ENCODE measurements at places on chromosomes 7 and 10.

GRCh38 chr10:132624061-132624846 is 86.7 kb downstream of the INPP5A start:
- no peak for DNase-seq

DNA sequence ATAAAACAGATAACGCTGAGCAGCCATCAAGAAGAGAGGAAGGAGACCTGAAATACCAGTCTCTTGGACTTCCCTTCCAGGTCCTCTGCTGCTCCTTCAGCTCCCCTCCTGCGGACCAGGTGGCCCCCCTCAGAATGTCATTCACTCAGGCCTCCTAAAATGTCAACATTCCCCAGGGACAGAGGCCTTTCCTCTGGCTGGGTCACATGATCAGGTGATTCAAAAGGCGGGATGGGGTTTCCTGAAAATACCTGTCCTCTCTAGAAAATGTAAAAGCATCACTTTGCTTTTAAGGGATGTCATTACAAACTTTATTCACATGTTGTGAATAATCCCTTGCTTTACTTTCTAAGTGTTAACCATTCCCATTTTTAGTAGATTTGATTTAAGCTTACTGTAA is 311.1 kb downstream of the INHBA start:
- DNase-seq: no peak

GRCh38 chr7:105885387-105886111 is 9.2 kb upstream of the ATXN7L1 start:
- DNase-seq: no peak

- no peak for DNase-seq
Measured at GRCh38 chr7:42227936-42228591, 8.9 kb downstream of the GLI3 start.

DNA sequence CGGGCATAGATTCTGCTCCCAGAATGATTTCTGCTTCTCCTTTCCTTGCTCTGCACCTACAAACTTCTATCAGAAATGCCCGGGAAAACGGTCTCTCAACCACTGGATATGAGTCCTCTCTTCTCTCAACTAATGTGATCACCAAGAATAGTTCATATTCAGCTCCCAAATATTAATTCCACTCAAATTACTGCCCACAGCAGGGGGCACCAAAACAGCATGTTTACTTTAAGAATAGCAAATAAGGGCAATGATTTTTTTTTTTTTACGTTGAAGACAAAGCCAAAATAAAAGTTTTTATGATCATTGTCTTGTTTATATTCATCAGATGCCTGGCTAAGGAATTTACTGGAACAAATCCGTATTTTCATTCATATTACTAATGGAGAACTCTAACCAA is 94.9 kb upstream of the PRSS1 start:
- no peak for DNase-seq

DNA sequence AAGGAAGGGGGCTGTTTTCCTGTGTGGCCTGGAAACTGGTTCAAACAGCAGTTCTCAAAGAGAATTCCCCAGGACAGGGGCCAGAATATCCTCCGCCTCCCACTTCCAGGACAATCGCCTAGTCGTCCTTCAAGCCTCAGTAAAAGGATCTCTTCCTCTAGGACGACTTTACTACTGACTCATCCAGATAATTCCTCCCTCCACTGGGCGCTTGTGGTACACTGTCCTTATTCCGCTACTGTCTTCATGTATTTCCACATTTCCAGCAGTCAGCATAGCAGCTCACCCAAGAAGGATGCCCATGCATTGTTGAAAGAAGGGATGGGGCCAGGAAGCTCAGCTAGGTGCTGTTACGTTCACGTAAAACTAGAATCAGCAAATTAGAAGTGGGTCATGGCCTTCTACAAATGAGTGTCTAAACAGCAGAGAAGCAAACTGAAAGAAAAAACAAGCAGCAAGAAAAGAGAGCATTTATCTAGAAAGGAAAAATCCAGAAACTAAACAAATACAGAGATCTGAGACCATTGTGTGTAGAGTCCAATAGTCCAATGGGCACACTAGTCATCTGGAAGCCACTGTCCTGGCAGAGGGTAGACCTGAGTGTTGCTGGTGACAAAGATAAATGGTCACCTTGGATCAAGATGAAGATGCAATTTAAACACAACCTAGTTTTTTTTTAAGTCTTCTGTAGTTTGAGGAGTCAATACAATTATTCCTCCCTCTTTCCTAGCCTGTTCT is 26.3 kb downstream of the CLRN3 start:
- DNase-seq: no peak

DNA sequence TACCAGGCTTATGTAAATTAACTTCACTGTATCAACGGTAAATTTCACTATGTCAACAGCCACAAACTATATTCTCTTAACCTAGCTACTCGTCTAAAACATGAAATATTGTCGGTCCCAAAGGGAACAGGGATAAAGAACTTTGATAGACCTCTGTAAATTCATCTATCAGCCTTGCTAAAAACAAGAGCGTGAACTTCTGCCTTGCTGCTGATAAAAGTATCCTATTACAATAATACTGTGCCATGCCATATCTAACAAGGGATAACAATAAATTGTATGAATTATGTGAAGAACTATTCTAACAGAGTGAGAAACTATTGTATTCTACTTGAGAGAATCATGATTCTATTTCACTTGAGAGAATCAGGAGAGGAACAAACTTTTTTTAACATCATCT is 117.2 kb downstream of the CNOT4 start:
- DNase-seq: no peak

DNA sequence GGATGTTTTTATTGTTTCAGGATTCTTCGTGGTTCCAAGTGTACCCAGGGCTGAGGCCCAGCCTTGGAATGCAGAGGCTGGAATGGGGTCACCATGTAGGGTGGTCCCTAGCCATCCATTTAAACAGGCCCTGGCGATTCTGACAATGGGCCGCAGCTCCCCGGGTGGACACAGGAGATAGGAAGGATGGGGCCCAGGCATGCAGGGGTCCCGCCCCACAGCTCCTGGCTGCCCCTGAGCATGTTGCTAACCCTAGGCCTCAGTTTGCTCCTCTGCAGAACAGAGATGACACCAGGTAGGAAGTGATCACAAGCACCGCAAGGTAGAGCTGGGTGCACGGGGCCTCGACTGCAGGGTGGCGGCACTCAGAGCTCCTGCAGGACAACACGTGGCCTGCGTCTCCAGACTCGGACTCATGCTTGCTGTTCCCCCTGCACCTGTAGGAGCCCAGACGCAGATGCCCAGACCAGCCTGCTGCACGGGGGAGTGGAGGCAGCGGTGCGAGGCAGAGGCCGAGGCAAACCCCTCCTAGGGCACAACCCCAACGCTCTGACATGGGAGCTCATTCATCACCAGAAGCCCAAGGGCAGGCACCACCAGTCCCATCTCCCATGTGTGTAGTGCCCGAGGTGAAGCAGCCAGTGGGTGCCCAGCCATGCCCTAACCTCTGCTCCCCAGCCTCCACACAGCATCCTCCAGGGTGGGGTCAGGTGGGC is 25.5 kb downstream of the VIPR2 start:
- no peak for DNase-seq

DNA sequence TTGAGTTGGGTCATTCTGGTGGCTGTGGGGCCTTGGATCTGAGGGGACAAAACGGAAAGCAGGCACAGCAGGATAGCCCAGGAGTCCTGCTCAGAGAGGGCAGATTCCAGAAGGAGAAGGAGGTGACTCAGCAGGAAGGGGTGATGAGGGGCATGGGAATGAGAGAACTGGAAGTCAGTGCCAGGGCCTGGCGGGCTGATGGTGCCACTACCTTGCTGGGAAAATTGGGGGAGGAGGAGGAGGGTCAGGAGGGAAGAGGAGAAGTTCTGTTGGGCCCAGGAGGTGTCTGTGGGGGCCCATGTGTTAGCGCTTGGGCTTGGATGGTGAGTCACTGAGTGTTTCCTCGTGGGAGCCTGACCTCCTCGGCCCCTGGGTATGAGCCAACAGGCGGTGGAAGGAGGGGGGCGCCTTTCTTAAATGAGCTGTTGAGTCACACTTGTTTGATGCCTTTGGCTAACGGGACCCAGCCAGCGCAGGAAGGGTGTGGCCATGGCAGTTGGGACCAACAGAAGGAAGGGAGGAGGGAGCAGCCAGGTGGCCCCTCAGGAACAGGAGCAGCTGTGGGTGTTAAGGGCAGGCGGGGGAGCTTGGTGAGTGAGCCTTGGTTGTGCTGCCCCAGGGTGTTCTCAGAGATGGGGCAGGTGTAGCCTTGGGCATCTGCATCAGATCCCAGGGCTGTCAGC is 130.0 kb upstream of the BTBD16 start:
- no peak for DNase-seq

- DNase-seq: no peak
Measured at GRCh38 chr7:45184326-45185027, 26.9 kb downstream of the RAMP3 start.

DNA sequence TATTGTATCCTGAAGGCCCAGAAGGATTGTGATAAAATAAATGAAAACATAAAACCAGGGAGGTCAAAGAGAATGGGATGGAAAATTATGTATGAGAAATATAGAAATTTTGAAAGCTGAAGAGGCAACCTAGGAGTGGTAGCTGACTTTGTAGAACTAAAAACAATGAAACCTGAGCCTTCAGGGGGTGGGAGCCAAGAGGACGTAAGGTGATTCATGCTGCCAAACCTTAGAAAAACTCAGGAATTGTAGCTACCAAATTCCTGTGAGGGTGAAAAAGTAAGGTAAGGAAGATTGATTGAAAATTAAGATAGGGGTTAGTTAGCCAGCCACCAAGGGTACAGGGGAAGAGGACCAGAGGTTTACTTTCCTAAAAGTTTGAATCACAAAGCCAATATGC is 213.2 kb downstream of the KCND2 start:
- no peak for DNase-seq

- DNase-seq: no peak
Measured at GRCh38 chr10:97596101-97597082, 6.9 kb downstream of the C10orf62 start.

DNA sequence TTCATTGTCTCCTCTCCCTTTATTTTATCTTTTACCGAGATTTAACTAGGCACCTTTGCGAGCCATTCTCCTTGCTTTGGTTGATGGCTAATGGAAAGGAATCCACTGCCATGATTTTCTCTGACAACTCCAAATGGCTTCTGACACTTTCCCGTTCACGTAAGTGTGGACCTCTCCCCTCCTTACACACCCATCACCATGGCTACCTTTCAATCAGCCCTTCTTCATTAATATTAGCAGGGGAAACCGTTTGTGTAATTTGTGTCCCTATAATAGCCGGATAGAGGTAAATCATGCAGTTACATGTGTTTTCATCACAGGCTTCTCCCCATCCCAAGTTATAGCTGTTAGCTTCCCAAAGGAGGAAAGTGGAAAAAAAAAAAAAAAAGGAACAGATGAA is 767.3 kb downstream of the MAGI2 start:
- DNase-seq: no peak

DNA sequence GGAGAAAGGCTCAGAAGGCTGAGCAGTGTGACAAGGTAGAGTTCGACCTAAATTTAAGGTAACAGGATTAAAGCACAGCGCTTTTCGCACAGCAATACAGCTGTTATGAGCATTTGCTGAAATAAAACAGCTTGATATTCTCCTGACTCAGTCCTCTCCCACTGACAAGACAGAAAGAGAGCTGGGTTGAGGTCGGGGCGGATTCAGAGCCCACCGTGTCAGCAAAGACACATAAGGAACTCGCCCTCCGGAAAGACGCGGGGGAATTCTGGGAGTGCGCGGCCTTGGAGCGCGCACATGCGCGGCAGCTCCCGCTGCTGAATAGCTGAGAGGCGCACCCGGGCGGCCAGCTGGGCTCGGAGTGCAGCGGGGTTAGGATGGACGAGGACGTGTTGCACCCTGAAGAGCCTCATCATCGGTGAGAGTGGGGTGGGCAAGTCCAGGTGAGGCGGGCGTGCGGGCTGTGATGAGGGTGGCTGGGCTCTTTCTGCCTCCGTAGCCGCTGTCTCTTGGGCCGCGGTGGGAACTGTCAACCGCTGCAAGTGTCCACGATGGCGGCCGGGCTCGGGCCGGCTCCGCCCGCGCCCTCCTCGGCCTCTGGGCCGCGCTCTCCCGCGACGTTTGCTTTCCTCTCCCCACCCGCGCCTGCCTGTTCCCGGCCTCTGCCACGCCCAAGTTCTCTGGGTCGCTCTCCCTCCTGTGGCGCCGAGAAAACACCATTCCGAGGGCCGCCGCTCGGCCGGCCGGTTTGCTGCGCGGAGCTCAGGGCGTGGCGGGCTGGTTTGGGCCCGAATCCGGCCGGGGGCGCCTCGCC is 120.6 kb downstream of the LYZL1 start:
- peak; percentile 73 for DNase-seq

DNA sequence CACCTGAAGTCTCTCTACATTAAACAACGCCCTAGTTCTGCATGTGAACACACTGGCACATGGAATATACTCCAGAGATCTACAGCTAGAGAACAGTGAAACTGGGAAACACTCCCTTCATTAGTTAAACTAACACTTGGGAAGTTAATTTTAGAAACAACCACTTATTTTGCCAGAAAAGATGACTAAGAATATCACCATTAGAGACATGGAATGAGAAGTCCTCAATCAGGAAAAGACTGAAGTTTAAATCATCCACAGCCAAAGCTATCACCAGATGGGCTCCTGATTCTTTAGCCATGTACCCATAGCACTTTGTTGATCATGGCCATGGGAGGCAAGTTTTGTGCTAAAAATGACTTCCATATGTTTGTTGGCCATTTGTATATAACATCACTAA is 719.5 kb downstream of the KCNMA1 start:
- DNase-seq: no peak

DNA sequence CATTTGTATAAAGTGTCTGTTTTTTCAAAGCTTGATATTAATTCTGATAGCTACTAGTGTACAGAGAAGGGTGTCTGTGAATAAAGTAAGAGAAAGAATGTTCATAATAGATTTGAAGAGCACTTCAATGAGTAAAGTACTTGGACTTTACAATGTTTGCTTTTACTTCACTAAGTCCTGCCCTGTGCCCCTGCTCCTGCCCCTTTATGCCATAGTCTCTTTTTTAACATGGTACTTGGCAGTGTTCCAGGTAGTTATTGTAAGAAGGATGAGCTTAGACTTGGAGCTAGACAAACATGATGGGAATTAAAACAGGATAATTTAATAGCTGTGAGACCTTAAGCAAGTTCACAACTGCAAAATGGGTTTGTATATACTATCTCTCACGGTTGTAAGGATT is 41.0 kb downstream of the ZEB1 start:
- no peak for DNase-seq

DNA sequence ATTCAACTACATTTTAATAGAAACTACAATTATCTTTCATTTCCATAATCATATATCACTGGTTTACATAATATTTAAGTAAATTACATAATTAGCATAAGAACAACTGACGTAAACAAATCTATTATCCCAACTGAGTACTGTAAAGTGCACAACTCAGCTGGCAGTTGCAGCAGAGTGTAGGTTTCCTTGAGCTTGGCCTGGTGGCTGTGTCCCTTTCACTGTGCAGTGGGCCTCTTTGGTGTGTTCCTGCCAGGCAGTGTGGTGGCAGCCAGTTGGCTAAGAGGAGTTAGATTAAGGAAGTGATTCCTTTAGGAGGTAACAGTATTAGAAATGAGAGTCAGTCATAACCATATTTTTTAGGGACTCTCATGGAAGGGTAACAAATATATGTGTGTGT is 7.0 kb downstream of the NRG3 start:
- DNase-seq: no peak

- no peak for DNase-seq
Measured at GRCh38 chr10:128098631-128099030, 27.6 kb downstream of the MKI67 start.
